ENCODE measurements at places on chromosomes 2 and 18.

- no peak for DNase-seq
Measured at GRCh38 chr2:857937-858336, 92.7 kb upstream of the SNTG2 start.

DNA sequence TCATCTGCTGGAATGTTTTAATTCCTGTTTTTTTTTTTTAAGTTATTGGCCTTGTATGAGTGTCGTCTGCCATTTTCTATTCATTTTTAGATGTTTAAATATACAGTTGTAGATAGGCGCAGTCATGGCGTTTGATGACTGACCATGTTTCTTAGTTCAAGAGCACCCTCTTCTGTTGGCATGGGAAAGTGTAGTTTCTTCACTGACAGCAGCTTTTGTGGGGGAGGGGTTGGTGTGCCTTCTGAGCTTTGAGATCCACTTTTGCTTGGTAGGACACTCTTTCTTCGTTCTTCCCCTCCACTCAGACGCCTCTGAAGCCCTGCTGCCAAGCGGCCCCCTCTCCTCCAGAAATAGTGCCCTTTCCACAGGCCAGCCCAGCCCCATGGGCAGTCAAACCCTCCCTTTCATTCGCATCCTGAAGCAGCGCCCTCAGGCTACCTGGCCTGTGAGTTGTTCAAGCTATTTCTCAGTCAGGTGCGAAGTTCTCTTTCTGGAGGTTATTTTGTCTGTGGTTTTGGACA, 492.0 kb downstream of the TNS1 start:
- no peak for DNase-seq

DNA sequence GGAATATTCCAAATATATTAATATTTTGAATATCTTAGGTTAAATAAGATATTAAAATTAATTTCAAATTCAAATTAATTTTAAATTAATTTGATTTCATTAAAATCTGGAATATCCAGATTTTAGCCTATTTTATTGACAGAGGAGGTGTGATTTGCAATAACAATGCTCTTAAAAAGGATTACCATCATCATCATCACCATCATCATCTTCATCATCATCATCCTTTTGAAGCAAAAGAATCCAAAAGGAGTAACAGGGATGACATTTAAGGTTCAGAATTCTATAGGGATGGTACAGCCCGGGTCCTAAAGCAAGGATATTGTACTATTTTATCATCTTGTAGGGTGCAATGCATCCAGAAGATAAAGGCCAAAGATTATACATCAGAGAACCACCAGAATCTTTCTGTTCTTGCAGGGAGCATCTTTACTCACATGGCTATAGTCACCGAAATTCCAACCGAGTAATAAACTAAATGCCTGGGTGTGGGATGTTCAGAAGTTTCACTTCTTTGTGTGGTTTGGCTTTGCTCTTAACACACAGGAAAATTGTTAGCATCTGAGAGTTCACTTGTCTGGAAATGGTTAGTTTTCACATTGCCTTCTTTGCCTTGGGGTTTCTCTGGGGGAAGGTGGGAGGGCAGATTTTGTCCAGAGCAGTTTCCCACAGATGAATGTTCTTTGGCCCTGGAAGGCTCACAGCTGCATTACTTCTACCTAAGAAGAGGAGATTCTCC, 99.1 kb upstream of the ITGA6 start:
- DNase-seq = no peak

- no peak for DNase-seq
Measured at GRCh38 chr2:42328148-42328833, 32.7 kb downstream of the COX7A2L start.

DNA sequence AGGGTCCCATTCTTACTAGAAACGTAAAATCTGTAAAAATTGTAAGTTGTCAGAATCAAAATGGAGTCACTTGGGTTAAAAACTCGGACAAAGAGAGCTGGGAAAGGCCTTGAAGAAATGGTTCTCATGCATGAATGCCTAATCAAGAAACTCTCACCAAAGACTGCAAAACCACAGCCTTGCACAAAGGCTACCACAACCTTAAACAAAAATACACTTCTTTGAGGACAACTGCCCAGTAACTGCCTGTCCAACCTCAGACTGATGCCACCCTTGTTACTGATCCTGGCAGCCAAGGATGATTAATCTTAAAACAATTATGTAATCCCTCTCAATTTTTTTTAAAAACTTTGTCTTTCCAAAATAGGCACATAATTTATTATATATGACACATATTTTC, 299.3 kb downstream of the CCDC85A start:
- no peak for DNase-seq

- no peak for DNase-seq
Measured at GRCh38 chr2:118372886-118373830, 284.9 kb downstream of the INSIG2 start.

- DNase-seq = no peak
Measured at GRCh38 chr2:16136461-16137035, 196.2 kb downstream of the MYCN start.

DNA sequence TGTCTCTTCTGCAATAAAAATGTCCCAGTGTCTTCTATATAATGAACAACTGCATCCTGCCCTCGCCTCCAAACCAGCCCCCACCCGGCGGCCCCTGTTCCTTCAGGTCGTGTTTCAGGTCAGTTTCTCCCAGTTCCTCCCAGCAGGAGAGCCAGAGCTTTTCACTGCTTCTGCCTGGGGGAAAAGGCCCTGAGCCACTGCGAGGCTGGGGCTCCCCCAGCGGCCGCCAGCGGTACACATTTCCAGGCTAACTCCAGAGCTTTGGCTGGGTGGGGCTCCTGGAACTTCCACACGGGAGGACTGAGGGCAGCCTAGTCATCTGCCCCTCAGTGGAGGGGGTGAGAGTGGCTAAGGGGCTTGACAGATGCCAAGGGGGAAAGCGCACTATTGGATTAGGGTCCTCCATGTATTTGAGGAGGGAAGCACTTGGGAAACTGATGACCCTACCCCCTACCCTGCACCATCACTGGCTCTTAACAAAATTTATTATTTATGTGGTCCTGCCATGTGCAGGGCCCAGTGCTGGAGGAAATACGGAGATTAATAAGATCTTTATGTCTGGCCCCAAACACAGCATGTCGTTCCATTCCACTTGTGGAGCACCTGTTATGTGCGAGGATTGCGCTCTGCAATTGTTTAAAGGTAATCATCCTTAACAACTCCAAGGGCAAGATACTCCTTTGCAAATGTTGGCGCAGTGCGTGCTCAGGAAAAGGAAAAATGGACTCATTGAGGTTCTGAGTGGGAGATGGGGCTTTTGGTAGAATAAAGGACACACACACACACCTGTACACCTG, 17.3 kb upstream of the CYS1 start:
- DNase-seq = no peak

DNA sequence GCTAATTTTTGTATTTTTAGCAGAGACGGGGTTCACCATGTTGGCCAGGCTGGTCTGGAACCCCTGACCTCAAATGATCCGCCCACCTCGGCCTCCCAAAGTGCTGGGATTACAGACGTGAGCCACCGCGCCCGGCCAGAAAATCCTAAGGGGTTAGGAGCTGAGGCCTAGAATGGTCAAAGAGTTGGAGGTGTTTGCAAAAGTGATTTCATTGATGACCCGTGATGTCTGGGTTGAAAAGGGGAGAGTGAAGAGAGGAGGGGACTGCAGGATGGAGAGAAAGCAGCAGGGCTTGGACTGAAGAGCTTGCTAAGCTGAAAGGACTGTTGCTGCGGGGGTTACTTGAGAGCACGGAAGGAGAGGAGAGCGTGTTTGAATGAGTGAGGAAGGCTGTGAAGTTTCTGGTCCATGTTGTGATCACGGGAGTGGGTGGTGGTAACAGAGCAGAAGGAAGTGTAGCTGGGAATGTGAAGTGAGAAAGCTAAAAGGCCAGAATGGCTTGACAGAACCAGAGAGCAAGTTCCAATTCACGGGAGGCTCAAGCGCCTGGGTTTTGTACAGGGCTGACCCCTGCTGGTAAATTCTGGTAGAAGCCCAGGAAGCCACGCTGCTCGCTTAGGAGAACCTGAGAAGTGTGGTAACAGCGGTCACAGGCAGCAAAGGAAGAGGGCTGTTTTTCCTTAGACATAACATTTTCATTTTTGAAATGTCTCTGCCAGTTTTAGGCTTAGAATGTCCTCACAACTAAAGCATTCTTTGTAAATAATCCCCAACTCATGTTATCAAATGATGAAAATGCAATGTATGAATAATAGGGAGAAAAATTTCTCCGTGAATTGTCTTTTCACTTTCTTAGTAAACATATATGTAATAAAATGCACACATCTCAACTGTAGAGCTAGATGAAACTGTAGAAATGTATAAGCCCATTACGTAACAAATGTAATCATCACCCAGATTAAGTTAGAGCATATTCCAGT, 40.5 kb upstream of the ACTR2 start:
- DNase-seq = peak; percentile 42

- DNase-seq = no peak
Measured at GRCh38 chr2:192157776-192158175, 37.0 kb downstream of the TMEFF2 start.

DNA sequence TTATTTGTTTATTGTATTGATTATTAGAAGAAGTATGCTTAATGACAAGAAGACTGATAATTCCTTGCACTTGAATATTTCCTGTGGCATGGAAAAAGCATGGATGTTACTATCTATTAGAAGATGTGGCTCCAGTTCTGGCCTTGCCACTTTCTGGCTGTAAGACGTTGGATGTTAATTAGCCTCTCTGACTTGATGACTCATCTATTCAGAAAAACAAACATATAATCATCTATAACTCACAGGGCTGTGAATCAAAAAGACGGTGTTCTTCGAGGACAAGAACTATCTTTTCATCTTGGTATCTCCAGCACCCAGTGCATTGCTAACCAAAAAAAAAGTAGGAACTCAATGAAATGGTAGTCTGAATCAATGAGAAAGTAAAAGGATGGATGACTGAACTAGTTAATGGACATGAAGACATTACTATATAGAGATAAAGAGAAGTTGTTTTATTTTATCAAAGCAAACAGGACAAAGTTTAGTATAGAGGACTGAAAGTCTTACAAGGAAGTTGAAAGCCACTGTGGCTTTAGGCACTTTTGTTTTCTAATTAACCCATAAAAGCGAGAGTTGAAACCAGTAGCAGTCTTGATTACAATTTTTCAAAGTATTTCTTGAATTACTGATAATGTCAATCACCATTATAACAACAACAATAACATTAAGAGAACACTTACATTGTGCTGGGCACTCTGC, 145.3 kb downstream of the RND3 start:
- DNase-seq = no peak

- no peak for DNase-seq
Measured at GRCh38 chr2:74675090-74675489, 21.0 kb downstream of the SEMA4F start.

DNA sequence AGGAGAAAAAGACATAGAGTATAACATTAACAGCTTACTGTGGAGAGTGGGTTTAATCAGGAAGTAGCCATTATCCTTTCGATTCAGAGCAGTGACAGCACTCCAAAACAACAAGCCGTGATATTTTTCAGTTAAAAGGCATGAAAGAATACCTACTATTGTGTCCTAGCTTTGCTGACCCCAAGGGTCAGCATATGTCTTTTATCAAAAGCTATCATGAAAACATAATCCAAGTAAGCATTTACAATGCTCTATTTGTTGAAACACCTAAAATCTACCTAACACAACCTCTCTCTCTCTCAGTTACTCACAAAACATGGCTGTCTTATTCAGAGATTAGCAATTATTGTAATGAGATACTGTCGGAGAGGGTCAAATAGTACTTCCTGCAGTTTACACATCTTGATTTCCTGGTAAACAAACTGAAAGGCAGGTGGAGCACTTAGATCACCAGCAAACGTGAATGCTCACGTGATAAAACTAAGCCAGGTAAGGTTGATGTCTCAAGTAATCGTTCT, 100.0 kb downstream of the BAZ2B start:
- DNase-seq = no peak

- DNase-seq = no peak
Measured at GRCh38 chr2:118521960-118522359, 325.5 kb downstream of the EN1 start.

GRCh38 chr18:13809531-13810255, 14.3 kb upstream of the MC5R start:
- DNase-seq = no peak

DNA sequence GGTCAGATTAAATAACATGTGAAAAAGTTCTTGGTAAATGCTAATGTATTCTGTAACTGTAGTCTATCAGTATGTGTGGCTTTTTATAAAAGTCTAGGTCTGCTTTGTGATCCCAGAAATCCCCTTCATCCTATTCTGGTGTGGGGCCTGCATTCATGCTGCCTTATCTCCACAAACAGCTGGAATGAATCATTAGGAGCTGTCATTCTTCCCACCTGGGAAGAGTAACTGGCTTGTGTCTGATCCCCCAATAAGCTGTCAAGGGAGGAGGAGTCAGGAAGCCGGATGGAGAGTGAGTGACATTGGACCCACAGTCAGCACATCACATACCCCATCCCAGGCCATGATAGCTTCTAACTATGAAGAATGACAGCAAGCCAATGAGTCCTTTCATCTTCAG, 81.1 kb upstream of the EPHA4 start:
- DNase-seq = no peak

DNA sequence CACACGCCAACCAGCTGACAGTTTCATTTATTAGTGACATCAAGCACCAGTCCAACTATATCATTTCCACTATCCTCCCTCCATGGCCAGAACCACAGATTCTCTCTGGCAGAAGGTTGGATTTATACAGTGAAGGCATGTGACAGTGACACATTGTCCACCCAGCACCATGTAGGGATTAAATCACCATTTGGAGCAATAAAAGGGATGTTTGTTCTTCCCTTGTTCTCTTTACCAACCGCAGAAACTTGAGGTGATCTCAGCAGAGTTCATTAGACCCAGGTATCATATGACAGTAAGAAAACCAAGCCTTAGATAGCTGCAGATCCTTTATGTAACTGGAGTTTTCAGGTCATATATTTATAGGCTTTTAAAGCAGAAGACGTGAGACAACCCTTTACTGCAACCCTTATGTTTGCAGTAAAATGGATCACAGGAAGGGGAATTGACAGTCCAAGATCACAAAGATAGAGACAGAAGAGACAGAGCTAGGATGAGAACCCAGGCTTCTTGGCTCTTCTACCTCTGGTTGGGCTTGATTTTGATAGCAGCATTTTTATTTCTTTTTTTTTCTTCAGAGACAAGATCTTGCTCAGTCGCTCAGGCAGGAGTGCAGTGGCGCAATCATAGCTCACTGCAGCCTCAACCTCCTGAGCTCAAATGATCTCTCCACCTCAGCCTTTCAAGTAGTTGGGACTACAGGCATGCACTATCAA, 80.1 kb downstream of the XDH start:
- DNase-seq = no peak

DNA sequence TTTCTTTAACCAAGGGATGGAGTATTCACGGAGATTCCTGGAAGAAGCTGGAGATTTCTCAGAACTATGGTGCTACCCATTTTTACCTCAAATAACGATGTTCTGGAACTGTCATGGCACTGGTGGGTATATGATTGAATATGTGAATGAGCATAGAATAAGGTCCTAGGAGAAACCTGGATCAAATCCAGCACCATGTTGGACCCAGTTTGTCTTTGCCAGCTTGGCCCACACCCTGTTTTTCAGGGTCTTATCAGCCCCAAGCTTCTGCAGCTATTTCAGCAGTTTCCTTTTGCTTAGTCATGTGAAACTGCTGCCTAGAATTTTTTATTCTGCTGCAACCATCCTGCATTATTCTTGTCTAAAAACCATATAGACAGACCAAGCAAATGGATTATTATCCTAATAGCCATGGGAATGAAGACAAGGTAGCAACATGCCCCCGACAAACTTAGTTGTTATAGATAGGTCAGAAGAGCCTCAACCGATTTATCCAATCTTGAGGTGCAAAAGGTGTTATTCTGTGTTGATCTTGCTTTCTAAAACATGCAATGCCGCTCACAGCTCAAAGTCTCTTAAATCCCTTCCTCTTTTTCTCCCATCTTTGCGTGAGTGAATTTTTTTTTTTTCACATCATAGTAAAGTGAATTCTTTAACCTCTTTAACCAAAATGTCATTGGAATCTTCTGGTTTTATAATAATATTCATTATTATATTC, 133.6 kb downstream of the PRPF40A start:
- DNase-seq = no peak

Measured in activated CD4-positive, alpha-beta T cell treated with anti-CD3 and anti-CD28 coated beads for 1 hour (primary cell).